ENCODE measurements at places on chromosomes 16 and 17.

- no peak for DNase-seq
Measured at GRCh38 chr17:77596491-77597417, 361.7 kb upstream of the TNRC6C start.

- DNase-seq = no peak
Measured at GRCh38 chr17:29016345-29017210, 10.7 kb upstream of the SEZ6 start.

- no peak for DNase-seq
Measured at GRCh38 chr16:495127-495748, 32.3 kb upstream of the CAPN15 start.

- DNase-seq = no peak
Measured at GRCh38 chr16:58435779-58436178, 43.5 kb downstream of the GINS3 start.

GRCh38 chr17:36464765-36465088 is 21.8 kb upstream of the ZNHIT3 start:
- DNase-seq = no peak

GRCh38 chr17:81285179-81285878 is 9.8 kb downstream of the SLC38A10 start:
- no peak for DNase-seq

GRCh38 chr16:67935402-67936123 is 1.1 kb downstream of the PSMB10 start:
- DNase-seq = peak; percentile 72

DNA sequence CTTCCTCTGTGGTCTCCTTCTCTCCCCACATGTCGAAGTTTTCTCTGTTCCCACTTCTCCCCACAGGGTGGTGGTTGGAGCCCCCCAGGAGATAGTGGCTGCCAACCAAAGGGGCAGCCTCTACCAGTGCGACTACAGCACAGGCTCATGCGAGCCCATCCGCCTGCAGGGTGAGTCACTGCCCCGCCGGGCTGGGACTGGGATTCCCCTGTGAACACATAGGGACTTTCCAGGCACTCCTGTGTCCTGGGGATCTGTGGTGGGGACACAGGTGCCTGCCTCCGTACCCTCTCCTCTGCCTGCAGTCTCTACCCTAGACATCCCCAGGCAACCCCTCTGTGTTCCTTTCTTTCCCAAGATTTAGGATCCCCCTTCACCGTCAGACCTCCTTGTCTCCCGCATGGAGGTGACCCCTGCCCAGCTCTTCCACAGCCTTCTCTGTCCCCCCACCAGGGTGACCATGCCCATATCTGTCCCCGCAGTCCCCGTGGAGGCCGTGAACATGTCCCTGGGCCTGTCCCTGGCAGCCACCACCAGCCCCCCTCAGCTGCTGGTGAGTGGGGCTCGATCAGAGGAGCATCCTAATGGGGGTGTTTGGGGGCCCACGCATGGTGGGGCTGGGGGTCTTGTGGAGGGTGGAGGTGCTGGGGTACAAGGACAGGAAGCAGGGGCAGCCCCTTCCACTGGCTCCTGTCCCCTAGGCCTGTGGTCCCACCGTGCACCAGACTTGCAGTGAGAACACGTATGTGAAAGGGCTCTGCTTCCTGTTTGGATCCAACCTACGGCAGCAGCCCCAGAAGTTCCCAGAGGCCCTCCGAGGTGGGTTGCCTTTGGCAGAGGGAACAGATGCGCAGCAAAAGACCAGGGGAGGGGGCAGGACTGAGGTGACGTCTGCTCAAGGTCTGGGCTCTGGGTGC is 5.8 kb downstream of the ITGAM start:
- DNase-seq = peak; percentile 40

DNA sequence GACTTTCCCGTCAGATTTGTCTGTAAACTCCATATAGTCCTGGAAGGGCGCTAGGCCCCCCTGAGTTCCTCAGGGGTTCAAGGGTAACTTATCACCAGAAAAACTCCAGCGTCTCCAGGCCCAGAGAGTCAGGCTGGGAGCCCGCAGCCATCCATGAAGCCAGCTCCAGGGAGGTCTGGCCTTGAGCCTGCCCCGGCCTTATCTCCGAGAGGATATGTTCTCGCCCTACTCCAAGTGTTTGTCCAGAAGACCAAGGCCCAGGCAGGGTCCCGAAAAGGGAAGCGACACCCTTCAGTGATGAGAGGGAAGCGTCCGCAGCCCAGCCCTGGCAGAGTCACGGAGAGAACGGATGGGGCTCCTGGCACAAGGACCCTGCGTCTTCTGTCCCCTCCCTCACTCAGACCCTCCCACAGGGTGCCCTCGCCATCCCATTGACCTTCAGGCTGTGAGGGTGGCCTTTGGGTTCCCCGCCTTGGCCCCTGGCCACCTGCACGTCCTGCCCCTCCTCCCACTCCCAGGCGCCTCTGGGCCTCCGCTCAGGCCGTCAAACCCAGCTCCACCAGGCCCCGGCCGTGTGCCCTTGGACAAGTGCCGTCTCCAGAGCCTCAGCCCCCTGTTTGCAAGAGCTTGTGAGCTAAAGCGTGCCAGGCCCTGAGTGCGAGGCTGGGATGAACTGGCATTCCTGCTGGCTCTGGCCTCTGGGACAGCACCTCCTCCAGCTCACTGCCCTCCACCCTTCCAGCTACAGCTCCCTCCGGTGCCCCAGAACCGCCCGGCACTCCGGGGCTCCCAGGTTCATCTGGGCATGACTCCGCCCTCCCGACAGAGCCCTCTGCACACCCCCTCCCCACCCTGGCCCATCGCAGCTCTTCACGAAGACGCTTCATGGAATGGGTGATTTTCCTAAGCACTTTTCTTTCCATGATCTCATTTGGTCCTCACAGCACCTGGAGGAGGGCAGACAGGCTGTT is 83.4 kb downstream of the ZDHHC7 start:
- DNase-seq = no peak

GRCh38 chr16:64841071-64841470 is 280.8 kb downstream of the CDH11 start:
- DNase-seq = no peak

- DNase-seq = no peak
Measured at GRCh38 chr17:55246583-55246982, 18.2 kb upstream of the HLF start.

DNA sequence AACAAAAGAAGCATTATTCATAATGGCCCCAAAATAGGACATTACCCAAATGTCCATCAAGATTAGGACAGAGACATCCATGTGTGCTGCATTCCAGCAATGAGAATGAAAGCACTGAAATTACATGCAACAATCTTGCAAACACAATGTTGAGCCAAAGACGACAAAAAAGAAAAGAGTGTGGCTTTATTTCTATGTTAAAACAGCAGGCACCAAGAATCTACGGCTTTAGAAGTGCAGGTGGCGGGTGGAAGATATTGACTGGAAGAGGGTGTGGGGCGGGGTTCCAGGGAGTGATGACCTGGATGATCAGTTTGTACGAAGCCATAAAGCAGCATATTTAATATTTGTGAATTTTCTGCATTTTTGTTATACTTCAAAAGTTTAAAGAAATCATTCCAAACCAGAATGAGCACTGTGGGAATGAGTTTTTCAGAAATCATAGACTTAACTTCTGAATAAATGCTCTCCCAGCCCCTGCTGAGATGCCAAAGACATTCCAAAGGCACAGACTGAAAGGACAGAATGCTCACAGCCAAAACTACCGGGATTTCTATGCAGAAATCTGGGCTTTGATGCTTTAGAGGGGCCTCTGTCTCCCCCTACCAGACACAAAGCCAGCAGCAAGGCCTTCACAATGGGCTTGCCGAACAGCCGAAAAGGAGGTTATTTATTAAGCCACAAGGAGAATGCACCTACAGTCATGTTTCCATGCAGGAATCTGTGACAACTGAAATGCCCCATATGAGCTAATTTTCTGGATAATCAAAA is 361.6 kb downstream of the GRIN2A start:
- DNase-seq = no peak

DNA sequence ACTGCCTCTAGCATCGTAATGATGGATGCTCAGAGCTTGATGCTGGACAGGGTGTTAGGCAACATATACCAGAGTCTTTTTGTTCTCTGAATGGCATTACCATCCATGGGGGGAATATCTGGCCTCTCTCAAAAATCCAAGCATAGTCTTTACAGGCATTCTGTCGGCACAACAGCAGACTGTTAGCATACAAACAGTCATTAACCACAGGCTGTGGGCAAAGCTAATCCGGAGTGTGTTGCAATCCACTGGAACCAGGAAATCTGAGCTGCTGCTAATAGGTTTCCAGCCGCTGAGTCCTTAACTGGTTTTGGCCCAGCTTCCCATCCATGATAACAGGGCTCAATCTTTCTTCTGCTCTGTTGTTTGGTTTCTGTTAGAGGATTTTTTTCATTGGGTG is 371.9 kb downstream of the HS3ST3B1 start:
- no peak for DNase-seq

GRCh38 chr17:7146115-7146514 is 31.5 kb upstream of the ASGR2 start:
- DNase-seq = no peak

- DNase-seq = no peak
Measured at GRCh38 chr16:9016824-9017223, 53.1 kb upstream of the USP7 start.

- no peak for DNase-seq
Measured at GRCh38 chr16:65867276-65867960, 499.1 kb upstream of the CDH5 start.

- DNase-seq = no peak
Measured at GRCh38 chr16:56936491-56936890, 4.5 kb downstream of the HERPUD1 start.

- no peak for DNase-seq
Measured at GRCh38 chr16:88116121-88116520, 164.9 kb downstream of the BANP start.

DNA sequence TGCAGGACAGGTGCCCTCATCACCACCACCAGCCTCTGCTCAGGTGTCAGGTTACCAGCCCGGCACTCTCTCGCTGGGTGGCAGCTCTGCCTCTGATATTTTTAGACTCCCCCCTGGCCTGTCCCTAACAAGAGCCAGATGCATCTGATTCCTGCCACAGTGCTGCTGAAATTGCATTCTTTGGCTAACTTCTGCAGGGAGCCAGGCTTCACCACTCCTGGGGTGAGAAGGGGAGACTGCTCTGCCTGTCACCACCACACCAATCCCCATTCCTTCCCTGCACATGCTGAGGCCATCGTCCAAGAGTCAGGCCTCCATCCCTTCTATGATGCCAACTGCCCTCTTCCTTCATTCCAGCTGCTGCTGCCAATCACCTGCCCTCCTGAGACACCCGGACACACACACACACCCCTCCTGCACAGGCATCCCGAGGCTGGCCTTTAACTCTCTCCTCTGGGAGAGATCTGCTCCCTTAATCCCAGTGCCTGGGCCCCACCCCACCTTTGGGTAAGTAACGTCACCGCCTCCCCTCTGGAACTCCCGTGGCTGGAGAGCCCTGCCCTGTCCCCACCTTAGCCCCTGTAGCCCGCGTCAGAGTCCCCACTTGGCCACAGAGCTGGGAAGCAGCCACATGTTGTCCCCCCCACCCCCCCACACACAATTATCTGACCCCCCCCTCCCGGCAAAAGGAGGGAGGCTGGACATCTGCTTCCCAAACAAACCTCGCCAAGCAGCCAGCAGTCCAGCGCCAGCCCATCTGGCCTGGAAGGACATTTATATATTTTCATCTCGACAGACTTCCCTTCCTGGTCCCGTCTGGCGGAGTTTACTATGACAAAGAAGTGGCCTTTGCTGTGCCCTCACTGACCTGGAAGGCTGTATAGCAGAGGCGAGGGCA is 2.8 kb downstream of the EMP2 start:
- DNase-seq = no peak

DNA sequence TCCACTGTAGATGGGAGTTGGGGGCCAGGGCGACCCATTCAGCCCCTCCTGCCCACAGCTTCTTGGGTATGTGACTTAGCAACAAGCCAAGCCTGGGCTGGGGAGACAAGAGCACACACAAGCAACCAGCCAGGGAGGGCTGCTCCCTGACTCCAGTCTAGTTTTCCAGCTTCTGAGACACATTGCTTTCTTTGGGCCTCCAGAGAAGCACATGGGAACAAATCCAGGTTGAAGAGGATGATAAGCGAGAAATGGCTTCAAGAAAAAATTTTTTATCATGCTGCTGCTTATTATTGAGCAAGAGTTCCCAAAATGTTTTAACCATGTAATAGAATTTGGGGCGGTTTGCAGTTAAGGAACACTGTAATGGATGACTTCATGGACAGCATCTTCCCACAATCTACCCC is 173.7 kb downstream of the SOX9 start:
- no peak for DNase-seq

- no peak for DNase-seq
Measured at GRCh38 chr16:50088302-50088701, 22.5 kb downstream of the HEATR3 start.

DNA sequence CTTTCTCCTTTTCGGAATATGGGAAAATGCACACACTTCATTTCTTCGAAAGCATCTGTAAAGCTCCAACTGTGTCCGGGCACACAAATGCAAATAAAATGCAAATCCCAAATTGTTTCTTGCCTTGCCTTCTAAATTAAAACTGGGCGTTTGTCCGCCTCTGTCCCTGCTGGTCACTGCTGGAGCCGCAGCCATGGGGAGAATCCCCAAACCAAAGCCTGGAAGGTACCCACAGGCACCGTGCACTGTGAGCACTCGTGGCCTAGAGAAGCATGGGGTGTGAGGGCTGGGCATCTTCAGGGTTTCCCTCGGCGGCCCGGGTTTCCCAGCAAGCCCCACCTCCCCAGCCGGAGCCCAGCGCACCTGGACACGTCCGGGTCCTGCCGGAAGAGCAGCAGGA is 2.9 kb downstream of the SLC47A2 start:
- DNase-seq = no peak

DNA sequence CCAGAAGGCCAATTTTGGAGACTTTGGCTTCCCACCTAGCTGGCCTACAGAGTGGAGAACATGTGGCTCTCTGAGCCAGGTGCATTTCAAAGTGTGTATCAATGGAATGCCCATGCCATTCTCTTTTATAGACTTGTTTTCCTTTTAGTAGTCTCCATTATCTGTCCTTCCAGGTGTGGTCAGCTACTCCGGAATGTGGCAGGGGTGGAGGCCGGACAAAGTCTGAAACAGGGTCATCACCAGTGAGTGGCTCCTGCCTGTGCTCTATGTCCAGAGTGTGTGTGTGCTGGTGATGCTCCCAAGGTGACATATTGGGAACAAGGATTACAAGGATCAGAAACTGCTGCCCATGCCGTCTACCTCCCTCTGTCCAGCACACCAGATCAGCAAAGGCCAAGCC is 3.8 kb upstream of the TMEM220 start:
- DNase-seq = no peak

DNA sequence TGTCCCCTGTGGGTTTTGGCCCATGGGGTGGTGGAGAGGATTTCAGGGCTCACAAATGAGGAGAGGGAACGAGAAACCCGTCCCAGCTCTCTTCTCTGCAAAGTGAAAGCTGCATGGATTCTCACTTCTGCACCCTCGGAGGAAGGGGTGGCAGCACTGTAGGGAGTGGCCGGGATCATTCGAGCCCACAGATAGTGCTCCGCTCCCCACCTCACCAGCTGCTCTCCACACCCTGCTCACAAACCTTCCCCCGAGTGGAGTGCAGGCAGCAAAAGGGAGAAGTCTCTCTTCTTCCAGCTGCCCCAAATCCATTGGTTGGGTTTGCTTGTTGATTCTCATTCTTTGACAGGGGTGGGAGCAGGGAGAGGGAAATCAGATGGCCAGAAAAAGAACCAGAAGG is 20.1 kb downstream of the STAT5A start:
- DNase-seq = no peak

GRCh38 chr17:48477221-48477620 is 47.2 kb upstream of the SKAP1 start:
- DNase-seq = no peak
